ENCODE measurements at places on chromosomes 13 and 19. TPM values are rescaled to one million over a fixed set of nuclear protein-coding genes. Genes with fewer than 3 reads are reported as not detected.

The ZBTB32 gene
- polyA plus RNA-seq, result not detected

The CYP4F11 gene
- polyA plus RNA-seq, result not detected

The ZNF560 gene
- not detected for polyA plus RNA-seq

The IFNL1 gene
- not detected for polyA plus RNA-seq

The HS6ST3 gene
- polyA plus RNA-seq, result not detected

The MEF2B gene
- polyA plus RNA-seq, result 1.8 TPM

The PLA2G4C gene
- 3.8 TPM for polyA plus RNA-seq

The PNMA8A gene
- not detected for polyA plus RNA-seq

The TSHZ3 gene
- polyA plus RNA-seq, result 3.3 TPM

The C19orf81 gene
- polyA plus RNA-seq, result not detected

The CBLC gene
- polyA plus RNA-seq, result not detected

GRCh38 chr19:11192957-11193939 is 4.1 kb downstream of the KANK2 start:
- H3K4me1 ChIP-seq, result peaks cover 22% of the 10 kb centered on the region
- peaks cover 5% of the 10 kb centered on the region for H3K27me3 ChIP-seq
- H3K36me3 ChIP-seq, result no peaks in the 10 kb centered on the region
- no peak for DNase-seq

DNA sequence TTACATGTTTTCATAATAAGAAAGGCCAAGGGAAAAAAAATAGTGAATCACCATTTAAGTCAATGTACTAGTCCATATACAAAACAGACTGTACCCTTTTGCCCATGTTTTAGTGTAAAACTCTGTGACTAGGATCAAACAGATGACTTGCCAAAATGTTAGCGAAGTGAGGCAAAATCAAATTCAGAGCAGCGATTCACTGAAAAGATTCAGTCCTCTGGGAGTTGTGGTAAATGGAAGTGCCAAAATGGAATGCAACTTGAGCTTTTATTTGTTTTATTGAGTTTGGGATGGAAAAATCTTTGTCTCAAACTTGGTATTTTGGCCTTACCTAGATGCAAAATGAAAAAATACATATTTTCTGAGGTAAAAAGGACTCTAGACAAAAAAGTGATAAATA is 9.1 kb downstream of the CDADC1 start:
- H3K27ac ChIP-seq, result no peak overlapping the region
- no peak for DNase-seq
- no peak overlapping the region for H3K4me3 ChIP-seq
- peaks cover 53% of the 10 kb centered on the region for H3K36me3 ChIP-seq

GRCh38 chr13:23551213-23552008 is 18.8 kb upstream of the TNFRSF19 start:
- H3K27me3 ChIP-seq, result peaks cover 19% of the 10 kb centered on the region
- H3K4me3 ChIP-seq, result no peak overlapping the region
- no peak for DNase-seq
- peaks cover 7% of the 10 kb centered on the region for H3K4me1 ChIP-seq

- DNase-seq, result no peak
- H3K4me1 ChIP-seq, result no peaks in the 10 kb centered on the region
- H3K27me3 ChIP-seq, result no peaks in the 10 kb centered on the region
- H3K27ac ChIP-seq, result no peak overlapping the region
Observed at GRCh38 chr13:97515643-97516042, 81.7 kb downstream of the RAP2A start.

DNA sequence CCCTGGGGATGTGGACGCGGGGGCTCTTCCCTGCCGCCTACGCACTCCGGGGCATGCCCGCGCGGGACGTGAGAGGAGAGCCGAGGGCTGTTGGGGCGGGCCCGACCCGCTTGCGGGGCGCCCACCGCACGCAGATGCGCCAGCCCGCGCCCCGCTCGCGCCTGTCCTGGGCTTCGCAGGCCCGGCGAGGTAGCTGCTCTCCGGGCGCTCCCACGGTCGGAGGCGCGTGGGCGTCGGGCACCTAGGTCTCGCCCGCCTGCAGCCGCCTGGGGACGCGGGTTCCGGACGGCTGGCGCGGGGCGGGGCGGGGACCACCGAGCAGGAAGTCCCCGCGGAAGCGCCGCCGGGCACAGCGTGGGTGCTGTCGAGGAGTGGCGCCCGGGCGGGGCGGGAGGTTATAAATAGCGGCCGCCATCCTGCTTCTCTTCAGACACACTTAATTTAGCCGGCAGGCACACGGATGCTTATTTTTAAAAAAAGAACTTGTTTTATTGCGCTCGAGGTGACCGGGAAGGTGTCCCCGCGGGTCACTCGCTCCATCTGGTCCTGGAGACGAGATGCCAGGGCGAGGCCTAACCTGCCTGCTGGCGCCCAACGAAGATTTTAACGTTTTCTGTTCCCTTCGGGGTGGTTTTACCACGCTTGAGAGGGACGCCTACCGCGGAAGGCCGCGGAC is 561 bp upstream of the GJA3 start:
- H3K36me3 ChIP-seq, result no peaks in the 10 kb centered on the region
- H3K27me3 ChIP-seq, result peaks cover 63% of the 10 kb centered on the region
- no peak for DNase-seq

GRCh38 chr13:112131713-112132113 is 64.8 kb downstream of the SOX1 start:
- no peaks in the 10 kb centered on the region for H3K4me1 ChIP-seq
- no peak overlapping the region for H3K27ac ChIP-seq
- H3K36me3 ChIP-seq, result no peaks in the 10 kb centered on the region
- no peaks in the 10 kb centered on the region for H3K27me3 ChIP-seq
- no peak for DNase-seq
- H3K4me3 ChIP-seq, result no peak overlapping the region

DNA sequence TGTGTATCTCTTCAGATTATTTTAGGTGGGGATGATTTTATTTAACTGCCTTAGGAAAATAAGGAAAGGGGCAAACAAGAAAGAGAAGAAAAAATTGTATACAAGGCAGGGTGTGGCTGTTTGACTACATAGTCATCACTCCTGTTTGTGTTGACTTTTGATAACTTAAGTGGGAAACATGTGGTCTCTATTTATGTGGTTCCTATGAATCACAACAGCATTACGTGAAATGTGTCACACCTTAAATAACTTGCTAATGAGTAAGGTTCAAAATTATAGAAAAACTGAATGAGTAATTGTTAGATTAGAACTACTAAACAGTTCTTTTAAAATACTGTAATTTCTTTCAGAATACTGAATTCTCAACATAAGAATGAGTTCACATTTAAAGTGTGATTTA is 69.3 kb downstream of the LMO7 start:
- peaks cover 18% of the 10 kb centered on the region for H3K4me1 ChIP-seq
- no peak overlapping the region for H3K27ac ChIP-seq
- DNase-seq, result no peak

DNA sequence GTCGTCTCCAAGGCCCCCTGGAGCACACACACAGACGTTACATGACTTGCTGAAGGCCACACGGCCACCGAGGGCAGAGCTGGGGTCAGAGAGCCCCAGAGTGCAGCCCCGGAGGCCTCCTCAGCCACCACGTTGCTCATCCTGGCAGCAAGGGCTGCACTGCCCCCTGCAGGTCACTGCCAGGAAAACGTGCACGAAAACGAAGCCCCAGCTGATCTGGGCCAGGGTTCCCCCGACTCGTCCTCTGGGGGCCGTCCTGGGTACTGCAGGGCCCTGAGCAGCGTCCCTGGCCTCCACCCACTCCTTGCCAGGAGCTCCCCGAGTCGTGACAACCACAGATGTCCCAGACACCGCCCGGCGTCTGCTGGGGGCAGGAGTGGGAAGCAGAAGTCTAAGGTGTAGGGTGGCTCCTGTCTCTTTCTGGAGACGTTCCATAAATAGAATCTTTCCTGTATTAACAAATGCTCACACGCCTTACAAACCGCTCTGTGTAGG is 3.4 kb downstream of the TPGS1 start:
- DNase-seq, result peak; percentile 90
- H3K4me3 ChIP-seq, result peak overlapping the region; percentile 72
- peaks cover 5% of the 10 kb centered on the region for H3K36me3 ChIP-seq
- H3K27me3 ChIP-seq, result peaks cover 13% of the 10 kb centered on the region

- H3K4me3 ChIP-seq, result peak overlapping the region; percentile 61
- H3K27me3 ChIP-seq, result peaks cover 75% of the 10 kb centered on the region
- H3K27ac ChIP-seq, result no peak overlapping the region
- DNase-seq, result no peak
- peaks cover 56% of the 10 kb centered on the region for H3K4me1 ChIP-seq
- no peaks in the 10 kb centered on the region for H3K36me3 ChIP-seq
Observed at GRCh38 chr13:99980824-99981734, 505 bp upstream of the ZIC2 start.

DNA sequence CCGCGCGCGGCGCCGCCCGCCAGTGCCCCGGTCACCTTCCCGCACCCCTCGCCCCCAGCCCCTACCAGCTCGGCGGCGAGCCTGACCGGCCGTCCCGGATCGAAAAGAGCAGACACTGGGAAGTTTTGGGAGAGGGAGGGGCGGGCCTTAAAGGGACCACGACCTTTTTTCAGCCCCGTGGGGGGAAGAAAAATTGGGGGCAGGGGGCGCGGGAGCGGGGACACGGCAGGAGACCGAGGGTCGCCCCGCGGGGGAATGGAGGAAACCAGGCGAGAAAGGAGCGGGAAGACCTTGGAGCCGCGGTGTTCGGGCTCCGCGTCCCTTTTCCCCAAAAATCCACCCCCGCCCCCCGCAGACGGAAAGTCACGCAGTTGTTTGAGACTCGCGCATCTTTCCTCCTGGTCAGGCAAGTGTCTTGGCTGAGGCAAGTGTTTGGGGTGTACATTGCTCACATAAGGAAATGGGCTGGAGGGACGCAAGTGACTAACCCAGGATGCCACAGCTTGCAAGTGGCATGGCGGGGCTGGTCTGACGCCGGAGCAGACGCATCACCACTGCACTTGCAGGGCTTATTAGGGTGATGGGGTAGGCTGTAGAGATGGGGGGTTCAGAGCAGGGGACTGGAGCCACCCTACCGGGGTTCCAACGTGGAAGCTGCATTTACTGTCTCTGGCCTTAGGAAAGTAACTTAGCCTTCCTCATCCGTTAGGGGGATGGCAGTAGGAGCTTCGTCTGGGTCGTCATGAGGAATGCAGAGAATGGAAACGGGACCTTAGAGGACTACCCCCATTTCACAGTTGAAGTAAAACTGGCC is 2.7 kb upstream of the HNRNPL start:
- peak overlapping the region; percentile 93 for H3K27ac ChIP-seq
- peaks cover 36% of the 10 kb centered on the region for H3K4me1 ChIP-seq
- peak; percentile 95 for DNase-seq

- DNase-seq, result no peak
- H3K4me1 ChIP-seq, result no peaks in the 10 kb centered on the region
- H3K36me3 ChIP-seq, result no peaks in the 10 kb centered on the region
- no peak overlapping the region for H3K4me3 ChIP-seq
- H3K27ac ChIP-seq, result no peak overlapping the region
- H3K27me3 ChIP-seq, result no peaks in the 10 kb centered on the region
Observed at GRCh38 chr13:37816276-37816675, 53.3 kb downstream of the TRPC4 start.

DNA sequence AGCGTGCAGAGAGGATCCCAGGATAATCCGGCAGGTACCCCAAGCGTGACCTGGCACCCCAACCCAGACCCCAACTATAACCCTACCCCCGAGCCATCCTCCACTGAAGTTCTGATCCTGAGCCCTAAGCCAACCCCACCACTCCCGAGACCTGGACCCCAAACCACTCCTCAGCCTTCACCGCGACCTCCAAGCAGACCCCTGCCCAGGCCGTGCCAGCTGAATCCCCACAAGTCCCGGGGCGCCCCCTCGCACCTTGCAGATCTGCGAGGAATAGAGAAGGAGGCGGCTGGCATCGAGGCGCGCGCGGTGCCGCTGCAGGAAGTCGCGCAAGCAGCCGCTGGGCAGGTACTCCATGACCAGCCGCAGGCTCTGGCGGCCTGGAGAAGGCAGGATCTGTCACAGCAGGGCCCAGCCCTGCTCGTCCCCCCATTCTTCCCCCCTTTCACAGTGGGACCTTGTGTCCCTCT is 10.1 kb upstream of the INSL3 start:
- H3K4me1 ChIP-seq, result peaks cover 17% of the 10 kb centered on the region
- no peak overlapping the region for H3K27ac ChIP-seq
- no peak overlapping the region for H3K4me3 ChIP-seq
- peaks cover 63% of the 10 kb centered on the region for H3K36me3 ChIP-seq

GRCh38 chr13:41928323-41928722 is 32.6 kb downstream of the VWA8 start:
- peak overlapping the region; percentile 45 for H3K4me3 ChIP-seq
- H3K36me3 ChIP-seq, result peaks cover 10% of the 10 kb centered on the region
- no peak for DNase-seq
- H3K27ac ChIP-seq, result peak overlapping the region; percentile 66
- H3K27me3 ChIP-seq, result no peaks in the 10 kb centered on the region

DNA sequence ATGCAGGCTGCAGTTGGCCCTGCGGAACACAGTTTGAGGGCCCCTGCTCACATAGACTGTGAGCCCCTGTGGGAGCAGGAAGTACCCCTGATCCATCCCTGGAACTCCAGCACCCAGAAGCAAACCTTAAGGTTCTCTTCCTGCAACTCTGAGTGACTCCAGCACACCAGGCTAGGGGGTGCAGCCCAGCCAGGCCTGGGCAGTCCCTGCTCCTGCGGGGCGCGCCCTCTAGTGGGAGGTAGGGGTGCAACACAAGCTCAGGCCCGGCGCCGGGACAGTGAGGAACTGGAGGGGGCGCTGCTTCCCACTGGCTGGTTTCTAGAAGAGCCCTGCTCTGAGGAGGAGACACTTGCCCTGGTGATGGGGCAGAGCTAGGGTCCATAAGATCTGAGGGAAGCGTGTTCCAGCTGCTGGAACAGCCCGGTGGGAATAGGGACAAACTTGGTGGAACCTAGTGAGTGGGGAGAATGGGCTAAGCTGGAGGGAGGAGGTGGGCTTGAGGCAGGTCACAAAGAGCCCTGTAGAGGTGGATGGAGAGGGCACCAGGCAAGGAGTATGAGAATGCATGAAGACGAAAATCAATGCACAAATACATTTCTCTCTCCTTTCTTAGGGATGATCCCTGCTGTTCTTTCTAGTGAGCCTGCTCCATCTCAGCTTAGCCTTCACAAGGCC is 5.0 kb downstream of the ZSCAN5A start:
- no peak overlapping the region for H3K4me3 ChIP-seq
- peaks cover 15% of the 10 kb centered on the region for H3K4me1 ChIP-seq
- no peaks in the 10 kb centered on the region for H3K27me3 ChIP-seq
- DNase-seq, result peak; percentile 74
- H3K36me3 ChIP-seq, result peaks cover 17% of the 10 kb centered on the region

GRCh38 chr19:32924200-32924599 is 47.6 kb downstream of the CEP89 start:
- no peak overlapping the region for H3K27ac ChIP-seq
- H3K36me3 ChIP-seq, result peaks cover 27% of the 10 kb centered on the region
- DNase-seq, result no peak
- no peaks in the 10 kb centered on the region for H3K27me3 ChIP-seq

- H3K27me3 ChIP-seq, result no peaks in the 10 kb centered on the region
- H3K4me1 ChIP-seq, result peaks cover 3% of the 10 kb centered on the region
- no peak for DNase-seq
Observed at GRCh38 chr19:19558055-19558454, 20.0 kb downstream of the CILP2 start.

- peak overlapping the region; percentile 95 for H3K4me3 ChIP-seq
- peaks cover 28% of the 10 kb centered on the region for H3K27me3 ChIP-seq
- DNase-seq, result peak; percentile 25
- H3K27ac ChIP-seq, result peak overlapping the region; percentile 91
- H3K4me1 ChIP-seq, result peaks cover 25% of the 10 kb centered on the region
- peaks cover 22% of the 10 kb centered on the region for H3K36me3 ChIP-seq
Observed at GRCh38 chr19:48445256-48445605, 552 bp upstream of the GRWD1 start.

GRCh38 chr19:15863272-15863671 is 34.6 kb downstream of the CYP4F2 start:
- H3K27ac ChIP-seq, result no peak overlapping the region
- no peaks in the 10 kb centered on the region for H3K36me3 ChIP-seq
- no peaks in the 10 kb centered on the region for H3K4me1 ChIP-seq

All from CD14-positive monocyte (primary cell).